ENCODE measurements at places on chromosomes 1 and 21.

DNA sequence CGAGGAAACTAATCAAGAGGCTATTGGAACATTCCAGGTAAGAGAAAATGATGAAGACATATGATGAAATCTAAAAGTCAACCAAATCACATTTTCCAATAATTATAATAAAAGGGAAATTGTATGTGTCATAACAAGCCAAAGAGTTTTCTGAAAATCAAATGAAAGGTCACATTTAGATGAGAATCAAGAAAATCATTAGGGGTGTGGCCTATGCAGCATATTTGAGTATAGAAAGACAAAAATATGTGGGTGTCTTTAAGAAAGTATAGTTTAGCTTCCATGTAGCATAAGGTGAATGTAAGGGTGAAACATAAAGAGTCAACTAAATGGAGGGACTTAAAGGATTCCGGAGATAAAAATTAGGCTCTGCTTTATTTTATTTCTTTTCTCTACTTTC is 9.2 kb upstream of the RNPC3 start:
- DNase-seq = no peak

GRCh38 chr1:114723457-114723856 is 6.9 kb upstream of the NRAS start:
- DNase-seq = no peak

DNA sequence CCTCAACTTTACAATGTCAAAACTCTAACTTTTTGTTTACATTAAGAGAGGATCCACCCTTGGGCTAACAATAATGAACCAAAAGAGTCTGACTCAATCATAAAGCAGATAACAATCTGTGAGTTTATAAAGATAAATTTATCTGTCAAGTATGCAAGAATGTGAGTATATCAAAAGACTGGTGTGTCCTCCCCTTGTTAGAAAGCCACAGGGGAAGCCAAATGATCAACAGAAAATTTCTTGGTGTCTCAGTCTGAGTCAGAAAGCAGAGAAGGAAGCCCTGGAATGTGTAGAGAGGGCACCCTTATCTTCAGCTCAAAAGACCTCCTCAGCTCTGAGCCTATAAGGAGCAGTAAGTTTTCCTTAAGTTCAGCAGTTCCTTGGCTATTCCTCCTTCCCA is 13.9 kb upstream of the PDIK1L start:
- DNase-seq = no peak

DNA sequence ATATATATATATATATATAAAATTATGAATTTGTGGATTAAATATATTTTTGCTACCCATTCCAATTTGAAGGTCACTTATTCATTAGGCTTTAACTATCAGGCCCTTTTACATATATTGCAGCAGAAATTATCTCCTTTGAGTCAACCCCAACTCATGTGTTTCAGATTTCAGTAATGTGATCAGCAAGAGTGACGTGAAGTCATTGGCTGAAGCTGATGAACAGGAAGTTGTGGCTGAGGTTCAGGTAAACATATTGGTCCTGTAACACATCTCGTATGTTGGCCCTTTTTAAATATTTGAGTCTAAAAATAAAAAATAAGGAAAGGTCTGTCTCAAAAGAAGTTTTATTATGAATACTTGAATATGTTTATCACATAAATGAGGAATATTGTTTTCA is 8.5 kb downstream of the VPS45 start:
- no peak for DNase-seq

DNA sequence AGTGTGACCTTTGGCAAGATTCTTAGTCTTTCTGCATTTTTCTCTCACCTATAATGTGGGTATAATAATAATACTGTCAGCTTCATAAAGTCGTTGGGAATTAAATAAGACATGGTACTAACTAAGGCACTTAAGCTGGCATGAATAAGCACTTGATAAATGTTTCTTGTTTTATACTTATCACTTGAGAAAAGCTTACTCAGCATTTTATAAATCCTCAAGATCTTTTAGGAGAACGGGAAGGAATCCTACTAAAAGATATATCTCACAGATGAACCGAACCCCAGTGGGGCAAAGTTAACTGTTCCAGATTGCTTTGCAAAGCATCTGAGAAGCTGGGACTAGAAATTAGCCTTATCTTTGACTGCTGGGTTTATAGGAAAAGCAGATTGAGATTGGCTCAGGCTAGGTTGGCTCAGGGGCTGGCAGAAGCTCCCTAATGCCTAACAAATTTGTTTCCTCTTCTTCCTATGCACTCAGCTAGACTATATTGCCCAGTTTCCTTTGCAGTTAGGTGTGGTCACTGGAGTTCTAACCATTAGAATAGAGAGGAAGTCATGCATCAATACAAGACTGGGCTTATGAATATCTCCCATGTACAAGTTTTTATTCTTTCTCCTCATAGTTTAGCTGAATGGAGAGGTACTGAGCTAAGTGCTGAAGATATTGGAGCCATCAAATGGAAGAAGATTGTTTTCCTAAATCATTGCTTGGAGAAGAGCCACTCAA is 110.3 kb downstream of the TBX15 start:
- DNase-seq = no peak

DNA sequence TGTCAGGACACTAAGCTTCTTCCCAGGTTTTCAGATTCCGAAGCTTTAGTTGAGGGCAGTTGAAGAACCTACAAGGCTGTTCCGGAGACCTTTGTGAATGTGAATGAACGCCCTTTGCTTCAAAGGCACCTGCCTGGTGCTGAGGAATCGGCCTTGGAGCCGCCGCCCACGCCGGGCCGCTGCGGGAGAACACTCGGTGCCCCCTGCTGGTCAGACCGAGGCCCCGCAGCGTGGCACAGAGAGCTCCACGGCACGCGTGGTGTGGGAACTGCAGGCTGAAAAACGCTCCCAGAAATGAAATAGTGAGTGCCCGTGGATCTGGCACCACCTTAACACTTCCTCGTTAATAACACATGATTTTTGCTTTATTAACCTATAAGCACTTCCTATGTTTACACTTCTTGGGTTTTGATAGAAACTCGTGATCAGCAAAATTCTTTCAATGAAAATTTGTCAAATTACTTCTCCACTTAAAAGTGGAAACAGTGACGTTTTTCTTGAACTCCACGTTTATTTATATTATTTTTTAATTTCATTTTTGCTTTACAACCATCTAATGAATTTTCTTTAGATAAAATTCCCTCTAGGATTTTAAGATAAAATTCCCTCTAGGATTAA is 460.6 kb downstream of the DSCAM start:
- DNase-seq = no peak

All from activated effector memory CD4-positive, alpha-beta T cell treated with Interleukin-2 at 50 U/mL for 16 hours (primary cell).